Retinal pigment epithelial cell (primary cell): ENCODE measurements at places on chromosomes 7 and 10.

DNA sequence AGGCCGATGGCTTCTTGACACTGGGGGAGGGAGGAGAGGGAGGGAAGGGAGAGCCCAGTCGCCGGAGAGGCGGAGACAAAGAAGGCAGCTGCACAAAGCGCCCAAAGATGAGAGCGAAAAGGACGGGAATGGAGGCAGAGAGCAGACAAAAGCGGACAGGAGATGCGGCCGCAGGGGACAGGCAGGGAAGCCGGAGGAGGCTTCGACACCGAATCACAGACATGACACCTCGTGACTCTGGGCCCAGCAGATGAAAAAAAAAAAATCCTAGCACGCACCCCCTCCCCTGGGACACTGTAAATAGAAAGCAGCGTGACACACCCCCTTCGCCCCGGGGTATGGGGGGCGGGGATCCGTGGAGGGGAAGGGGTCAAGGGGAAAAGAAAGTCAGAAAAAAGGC lies 976 bp downstream of the NAT16 start:
- no peak for DNase-seq

DNA sequence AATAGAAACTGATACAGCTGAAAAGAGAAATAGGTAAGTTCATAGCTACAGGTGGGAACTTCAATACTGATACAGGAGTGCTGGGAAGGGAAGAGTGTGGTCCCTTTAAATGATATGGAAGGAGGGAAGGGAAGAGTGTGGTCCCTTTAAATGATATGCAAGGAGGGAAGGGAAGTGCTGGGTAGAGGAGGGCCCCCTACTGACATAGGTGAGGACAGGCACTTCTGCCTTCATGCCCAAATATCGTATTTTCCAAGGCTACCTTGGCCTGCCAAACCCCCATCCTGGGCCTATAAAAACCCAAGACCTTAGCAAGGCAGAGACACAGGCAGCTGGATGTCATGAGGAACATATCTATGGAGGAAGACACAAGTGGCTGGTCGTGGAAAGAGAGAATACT lies 92.3 kb downstream of the MAGI2 start:
- no peak for DNase-seq

DNA sequence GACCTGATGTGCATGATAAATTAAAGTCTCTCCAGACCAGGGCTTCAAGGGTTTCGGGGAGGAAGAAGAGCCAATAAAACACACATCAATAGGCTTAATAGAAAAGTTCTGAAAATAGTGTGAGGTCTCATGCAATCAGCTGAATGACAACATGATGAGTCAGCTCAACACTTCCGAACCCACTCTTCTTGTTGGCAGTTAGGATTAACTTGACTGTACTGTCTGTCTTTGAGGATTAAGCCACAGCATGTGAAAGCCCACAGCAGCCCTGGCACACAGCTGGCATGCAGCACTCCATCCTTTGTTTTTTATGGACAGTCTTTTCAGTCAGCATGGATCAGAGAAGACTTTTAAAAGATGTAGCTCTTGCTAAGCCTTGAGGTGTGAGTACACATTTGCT lies 526.9 kb upstream of the VSTM2A start:
- DNase-seq, result peak; percentile 8

GRCh38 chr7:2197436-2198155 lies 35.1 kb downstream of the MAD1L1 start:
- no peak for DNase-seq

- no peak for DNase-seq
Observed at GRCh38 chr10:53490553-53490952, 718.0 kb upstream of the MBL2 start.
